Activated naive CD4-positive, alpha-beta T cell treated with anti-CD3 and anti-CD28 coated beads, Interleukin-2, amount 50 U/mL, for 16 hours (primary cell): ENCODE measurements at places on chromosomes 6 and 20.

DNA sequence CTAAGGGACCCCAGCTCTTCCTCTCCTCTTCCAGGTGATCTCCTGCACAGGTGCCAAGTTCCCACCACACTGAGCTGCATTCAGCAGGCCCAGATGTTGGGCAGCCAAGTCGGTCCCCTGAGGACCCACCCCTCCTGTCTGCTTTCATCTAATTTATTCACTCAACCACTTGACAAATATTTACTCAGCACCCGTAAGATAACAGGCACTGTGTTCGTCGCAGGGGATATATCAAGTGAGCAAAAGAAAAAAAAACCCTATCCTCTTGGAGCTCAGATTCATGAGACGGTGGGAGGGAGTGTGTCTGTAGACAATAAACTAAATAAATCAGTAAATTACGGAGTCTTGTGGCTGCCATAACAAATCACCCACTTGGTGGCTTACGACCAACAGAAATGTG lies 143.6 kb downstream of the MRPL14 start:
- DNase-seq = no peak

DNA sequence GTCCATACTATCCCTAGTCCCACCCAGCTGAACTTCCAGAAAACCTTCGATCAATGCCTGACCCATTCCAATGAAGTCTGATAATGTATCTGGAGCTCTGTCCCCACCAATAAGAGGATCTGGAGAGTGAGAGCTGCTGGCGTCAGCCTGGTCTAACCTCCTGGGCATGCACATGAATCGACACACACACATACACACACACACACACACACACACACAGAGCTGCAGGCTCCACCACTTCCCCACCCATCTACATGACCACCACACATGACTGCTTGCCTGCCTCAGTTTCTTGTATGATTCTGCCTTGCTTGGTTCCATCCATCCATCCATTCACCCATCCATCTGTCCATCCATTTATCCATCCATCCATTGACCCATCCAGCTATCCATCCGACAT lies 60.8 kb downstream of the FAXC start:
- DNase-seq = no peak

- no peak for DNase-seq
Observed at GRCh38 chr20:47558295-47559066, 56.8 kb downstream of the NCOA3 start.

GRCh38 chr20:839015-839414 lies 5.5 kb downstream of the FAM110A start:
- DNase-seq = no peak

DNA sequence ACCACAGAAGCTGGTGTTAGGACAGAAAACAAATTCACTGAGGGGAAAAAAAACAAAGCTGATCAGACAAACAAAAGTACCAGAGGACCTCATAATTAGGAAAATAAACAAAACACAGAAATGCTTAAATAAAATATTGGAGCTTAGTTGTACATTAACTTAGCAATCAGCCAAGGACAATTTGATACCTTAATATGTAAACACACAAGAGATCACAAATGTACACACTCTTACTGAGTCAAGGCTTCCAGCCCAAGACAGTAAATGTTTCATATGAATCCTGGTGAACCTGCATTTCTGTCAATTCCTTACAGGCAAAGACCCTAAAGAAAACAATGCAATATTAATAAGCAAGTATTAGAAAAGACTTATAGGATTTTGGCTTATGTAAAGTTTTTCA lies 62.0 kb upstream of the SPTLC3 start:
- no peak for DNase-seq

GRCh38 chr6:165077876-165078275 lies 231.5 kb downstream of the C6orf118 start:
- no peak for DNase-seq

- peak; percentile 30 for DNase-seq
Observed at GRCh38 chr20:62603021-62603906, 39.0 kb upstream of the SLCO4A1 start.

GRCh38 chr6:138345565-138346285 lies 32.0 kb upstream of the SMIM28 start:
- DNase-seq = no peak

GRCh38 chr20:37521061-37521771 lies at the start of gene NNAT:
Gene NNAT (plus strand): TSS chr20:37521250. CDS start chr20:37521332, 82 bp downstream.
- DNase-seq = no peak

DNA sequence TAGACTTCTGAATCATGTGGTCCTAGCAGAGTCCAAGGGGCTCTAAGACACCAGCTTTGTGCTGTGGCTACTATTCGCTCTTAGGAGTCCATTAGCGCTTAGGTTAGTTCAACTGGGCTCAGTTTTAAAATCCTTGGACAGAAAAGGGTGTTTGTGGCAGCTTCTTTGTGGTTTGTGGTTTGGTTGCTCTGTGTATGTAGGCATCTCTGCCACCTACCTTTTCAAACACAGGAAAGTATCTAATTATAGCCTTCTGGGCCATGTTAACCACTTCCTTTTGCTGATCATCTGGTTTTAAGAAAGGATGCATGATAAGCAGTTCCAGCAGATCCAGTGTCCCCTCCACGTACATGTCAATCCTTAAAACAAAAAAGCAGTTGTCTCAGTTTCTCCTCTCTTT lies 10.8 kb downstream of the GSTA4 start:
- DNase-seq = no peak

DNA sequence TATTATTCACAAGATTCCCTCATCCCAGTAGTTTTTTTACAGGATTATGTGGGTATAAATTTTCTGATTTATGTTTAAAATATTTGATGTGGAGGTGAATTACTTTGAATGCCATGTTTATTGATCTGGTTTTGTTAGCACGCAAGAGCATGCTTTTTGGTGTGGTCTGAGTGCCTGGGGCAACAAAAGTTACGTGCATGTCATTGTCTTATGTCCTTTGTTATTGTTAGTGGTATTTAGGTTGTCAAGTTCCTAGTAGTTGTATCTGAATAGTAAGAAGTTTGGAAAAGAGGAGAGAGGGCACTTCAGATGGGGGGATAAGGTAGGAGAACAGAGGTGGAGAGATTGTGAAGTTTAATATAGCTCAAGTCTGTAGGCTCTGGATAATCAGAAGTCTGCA lies 95.0 kb downstream of the ATRN start:
- no peak for DNase-seq

DNA sequence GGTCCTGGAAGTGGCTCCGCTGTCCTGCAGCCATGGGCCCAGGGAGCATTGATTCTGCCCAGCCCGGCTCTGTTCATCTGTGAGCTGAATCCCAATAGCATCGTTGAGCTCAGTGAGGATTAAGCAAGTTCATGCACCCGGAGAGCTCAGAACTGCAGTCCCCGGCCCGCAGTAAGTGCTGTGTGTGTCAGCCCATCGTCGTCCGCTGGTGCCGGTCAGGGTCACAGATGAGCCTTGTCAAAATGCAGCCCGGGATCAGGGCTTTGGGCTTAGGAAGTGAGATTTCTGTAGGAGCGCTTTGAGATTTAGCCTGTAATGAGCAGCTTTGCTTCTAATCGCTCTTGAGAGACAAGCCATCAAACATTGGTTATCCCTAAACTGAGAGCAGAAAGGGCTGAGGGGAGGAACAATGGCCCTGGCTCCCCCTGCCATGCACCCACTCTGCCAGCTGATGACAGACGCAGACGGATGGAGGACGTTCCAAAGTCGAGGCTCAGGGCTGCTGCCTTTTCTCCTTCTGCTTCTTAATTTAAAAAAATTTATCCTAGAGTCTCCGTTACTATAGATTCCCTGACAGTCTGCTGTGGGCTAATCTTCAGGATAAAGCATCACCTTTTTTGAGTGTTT lies 25.6 kb upstream of the SULF2 start:
- no peak for DNase-seq

DNA sequence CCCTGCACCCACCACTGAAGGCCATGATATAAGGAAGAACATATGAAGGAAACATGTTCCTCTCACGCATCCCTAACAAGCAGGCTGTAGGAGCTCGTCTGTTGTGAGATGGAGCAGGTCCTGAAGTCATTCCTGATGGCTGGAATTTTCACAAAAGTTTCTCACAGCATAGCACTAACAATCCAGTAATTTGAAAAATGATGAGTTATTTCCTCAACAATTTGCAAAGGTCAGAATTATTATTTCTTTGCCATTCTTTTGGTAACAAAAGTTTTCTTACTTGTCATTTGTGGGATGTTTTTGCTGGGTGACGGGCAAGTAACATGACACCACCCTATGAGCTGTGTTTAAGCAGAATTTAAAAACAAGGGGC lies 27.6 kb upstream of the FRMD1 start:
- DNase-seq = no peak

DNA sequence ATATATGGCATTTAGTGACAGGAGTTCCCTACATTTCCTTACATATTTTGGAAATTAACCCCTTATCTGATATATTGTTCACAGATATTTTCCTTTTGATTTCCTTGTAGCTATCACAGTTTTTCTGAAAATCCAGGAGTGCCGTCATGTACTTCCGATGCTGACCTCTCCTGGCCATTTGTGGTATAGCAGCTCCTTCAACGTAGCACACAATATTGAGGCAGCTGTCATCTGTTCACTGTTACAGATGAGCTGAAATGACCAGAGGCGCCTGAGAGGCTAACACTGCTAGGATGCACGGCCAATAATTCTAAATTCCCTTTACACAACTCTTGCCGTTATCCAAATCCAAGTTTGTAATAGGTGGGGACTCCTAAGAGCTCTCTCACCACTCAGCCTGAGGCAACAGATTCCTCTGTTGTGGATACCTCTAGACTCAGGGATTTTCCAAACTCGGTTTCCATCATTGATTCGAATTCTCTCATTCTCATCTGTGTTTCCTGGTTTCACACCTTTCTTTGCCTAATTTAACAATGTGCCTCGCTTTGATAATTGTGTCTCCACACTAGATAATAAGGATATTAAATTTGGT lies 53.0 kb downstream of the MMUT start:
- peak; percentile 51 for DNase-seq

- no peak for DNase-seq
Observed at GRCh38 chr20:52926505-52926904, 45.7 kb upstream of the TSHZ2 start.

DNA sequence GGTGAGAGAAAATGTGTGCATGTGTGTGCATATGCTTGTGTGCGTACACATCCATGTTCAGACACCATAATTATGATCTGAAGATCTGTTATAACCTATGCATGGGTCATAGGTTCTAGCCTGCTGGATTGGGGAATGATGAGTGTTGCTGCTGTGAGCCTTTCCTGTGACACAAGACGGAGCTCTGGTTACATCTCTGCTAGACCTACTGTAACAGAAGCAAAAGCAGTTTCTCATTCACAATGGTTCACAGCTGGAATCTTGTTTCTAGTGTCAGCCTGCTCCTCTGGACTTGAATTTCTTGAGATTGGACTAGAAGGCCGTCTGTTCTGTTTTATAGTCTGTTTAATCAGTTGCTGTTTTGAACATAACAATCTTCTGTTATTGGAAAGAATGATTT lies 40.1 kb downstream of the DEFB114 start:
- no peak for DNase-seq

DNA sequence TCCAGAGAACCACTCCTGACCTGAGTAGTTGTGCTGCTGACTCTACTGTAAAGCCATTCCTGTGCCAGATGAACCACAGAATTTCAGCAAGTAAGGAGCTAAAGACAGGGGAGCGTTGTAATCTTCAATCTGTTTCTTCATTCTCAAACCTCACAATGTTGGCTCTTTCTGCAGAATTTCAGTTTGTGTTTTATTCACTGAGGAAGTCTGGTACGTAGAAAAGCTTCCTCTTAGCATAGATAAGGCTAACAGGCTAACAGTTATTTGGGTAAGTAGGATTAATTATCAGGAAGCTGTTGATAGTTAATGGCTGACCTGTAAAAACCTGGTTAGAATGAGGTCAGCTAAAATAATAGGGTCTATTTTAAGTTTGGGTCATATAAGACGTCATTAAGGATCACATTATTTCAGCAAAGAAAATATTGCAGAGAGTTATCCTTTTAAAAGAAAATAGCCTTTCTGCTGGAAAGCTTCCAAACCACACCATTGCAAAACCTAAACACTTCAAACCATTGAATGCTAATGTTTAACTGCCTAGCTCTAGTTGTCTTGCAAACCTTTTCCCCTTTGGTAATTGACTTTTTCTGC lies 14.1 kb upstream of the TENT5A start:
- no peak for DNase-seq
